Activated effector memory CD4-positive, alpha-beta T cell treated with Interleukin-2 at 50 U/mL for 16 hours (primary cell): ENCODE measurements at places on chromosomes 6 and 20.

- no peak for DNase-seq
Observed at GRCh38 chr6:106199331-106199730, 113.2 kb downstream of the PRDM1 start.

- DNase-seq, result no peak
Observed at GRCh38 chr6:6685249-6686040, 96.9 kb downstream of the LY86 start.

- no peak for DNase-seq
Observed at GRCh38 chr6:169250660-169251059, 3.0 kb downstream of the THBS2 start.

DNA sequence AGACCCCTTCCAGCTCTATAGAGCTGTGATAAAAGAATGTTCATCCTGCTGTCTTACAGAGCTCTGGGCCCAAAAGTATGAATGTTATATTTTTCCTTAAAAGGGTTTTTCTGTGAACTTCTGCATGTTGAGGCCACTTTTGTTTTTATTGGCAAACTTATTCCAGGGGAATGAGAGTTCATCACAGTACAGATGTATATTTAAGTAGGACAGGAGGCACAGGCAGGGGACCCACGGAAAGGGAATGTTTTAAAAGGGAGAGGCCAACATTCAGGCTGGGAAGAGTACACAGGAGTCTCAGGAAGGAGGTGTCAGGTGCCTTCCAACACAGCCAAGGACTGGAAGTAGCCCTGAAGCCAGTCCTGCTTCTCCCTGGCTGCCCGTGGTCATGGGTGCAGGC lies 148.4 kb downstream of the EYA2 start:
- no peak for DNase-seq

DNA sequence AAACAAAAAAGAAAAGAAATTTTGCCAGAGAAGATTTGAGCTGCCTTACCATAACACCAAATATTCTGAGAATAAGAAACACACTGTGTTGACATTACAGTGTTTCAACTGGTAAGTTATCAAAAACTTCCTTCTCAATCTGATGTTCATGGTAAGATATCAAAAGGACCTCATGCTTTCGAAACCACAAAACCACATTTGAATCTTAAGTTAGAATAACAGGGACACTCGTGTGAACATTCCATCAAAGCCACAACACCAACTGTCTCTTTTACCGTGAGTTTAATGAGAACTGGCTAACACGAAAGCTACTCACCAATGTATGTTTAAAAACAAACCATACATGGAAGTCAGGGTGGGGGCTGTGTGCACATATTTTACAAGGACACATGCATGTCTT lies 73.0 kb upstream of the OPRM1 start:
- no peak for DNase-seq

- DNase-seq, result no peak
Observed at GRCh38 chr6:35590622-35591066, 77.9 kb upstream of the TULP1 start.

GRCh38 chr6:76682842-76683241 lies 610.4 kb upstream of the IMPG1 start:
- DNase-seq, result no peak

GRCh38 chr6:27518881-27519795 lies 46.2 kb upstream of the ZNF184 start:
- DNase-seq, result peak; percentile 29

DNA sequence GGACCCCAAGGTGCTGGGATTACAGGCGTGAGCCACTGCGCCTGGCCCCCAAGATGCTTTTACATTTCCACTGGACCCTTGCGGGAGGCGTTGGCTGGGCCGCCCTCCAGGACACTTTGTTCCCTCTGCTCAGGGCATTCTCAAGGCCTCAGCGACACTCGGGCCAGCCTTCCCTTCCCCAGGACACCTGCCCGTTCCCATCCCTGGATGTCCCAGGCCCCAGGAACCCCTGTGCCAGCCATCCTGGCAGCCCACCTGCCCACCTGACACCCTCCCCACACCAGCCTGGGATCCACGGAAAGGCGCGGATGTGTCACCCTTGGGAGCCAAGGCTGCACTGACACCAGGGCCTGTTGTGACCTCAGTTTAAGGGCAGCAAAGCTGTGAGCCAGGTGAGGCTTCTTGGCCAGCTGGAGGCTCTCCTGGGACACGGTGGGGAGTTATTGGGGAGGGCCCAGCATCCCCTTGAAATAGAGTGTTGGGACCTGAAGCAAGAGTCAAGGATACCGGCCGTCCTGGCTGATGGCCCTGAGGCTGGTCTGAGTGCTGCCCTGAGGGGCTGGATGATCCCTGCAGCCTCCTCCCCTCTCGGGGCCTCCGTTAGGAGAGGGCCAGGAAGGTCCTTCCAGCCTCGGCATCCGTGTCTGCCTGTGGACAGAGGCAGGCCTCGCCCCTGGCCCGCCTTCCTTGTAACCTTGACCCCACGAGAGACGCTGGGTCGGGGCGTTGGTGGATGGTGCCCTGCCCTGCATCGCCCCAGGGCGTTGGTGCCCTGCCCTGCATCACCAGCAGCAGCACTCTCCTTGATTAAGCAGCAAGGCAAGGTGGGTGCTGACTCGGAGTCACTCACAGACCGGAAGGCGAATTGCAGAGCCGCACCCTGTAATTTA lies 84.2 kb upstream of the BHLHE23 start:
- DNase-seq, result no peak

DNA sequence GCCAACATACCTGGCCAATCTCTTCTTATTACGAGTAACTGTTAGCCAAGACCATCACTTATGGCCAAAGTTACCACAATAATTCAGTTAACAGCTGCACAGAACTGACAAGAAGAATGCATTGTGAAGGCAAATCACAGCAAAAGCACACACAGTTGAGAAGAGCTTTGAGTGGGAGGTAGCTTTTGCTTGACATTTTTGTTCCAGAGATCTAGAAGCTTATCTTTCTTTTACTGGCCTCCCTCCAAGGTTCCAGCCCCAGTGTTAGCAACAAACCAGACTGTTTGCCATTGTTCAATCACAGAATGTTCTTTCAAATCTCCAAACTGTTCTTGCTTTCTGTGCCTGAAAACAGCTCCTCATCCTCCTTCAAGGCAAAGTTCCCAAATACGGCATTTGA lies 35.9 kb upstream of the IRAK1BP1 start:
- DNase-seq, result no peak

DNA sequence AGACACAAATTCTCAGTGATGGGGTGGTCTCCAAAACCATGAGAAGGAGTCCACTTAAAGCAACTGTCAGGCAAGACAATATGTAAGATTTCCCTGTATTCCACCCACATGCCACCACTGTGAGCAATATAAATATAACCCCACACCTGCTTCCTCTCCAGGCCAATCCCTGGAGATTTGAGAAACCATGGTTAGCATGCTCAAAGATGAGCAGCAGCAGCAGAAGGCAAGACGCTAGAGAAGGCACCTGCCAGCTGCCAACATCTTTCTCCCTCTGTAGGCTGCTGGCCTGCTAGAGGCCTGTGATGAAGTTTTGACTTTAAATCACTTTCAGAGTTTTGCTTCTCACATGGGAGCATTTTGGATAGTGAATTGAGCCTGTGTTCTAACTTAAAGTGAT lies 7.9 kb upstream of the SOD2 start:
- DNase-seq, result no peak

DNA sequence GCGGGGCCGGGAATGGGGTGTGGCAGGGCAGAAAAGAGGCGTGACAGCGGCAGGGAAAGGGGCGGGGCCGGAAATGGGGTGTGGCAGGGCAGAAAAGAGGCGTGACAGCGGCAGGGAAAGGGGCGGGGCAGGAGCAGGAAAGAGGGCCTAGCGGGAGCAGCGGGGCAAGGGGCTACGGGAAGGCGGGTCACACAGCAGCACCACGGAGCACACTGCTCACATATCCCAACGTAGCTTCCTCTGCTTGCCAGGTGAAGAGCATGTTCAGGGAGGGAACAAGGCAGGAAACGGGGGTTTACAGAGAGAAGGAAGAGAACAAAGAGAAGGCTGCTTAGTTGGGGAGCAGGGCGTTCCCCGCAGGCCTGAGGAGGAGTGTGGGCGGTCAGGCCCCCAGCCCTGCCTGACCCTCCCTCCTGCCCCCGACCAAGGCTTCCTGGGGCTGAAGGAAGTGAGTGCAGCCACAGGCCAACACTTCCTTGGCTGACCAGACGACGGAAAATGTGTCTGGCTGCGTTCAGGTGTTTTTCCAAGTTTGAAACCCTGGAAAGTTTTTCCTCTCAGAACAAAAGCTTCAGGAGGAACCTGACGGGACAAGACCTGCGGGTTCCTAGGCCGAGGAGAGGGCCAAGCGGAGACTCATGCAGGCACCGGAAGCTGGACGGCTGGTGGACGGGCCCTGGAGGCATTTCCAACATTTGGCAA lies 13.8 kb downstream of the UCKL1 start:
- DNase-seq, result peak; percentile 39

DNA sequence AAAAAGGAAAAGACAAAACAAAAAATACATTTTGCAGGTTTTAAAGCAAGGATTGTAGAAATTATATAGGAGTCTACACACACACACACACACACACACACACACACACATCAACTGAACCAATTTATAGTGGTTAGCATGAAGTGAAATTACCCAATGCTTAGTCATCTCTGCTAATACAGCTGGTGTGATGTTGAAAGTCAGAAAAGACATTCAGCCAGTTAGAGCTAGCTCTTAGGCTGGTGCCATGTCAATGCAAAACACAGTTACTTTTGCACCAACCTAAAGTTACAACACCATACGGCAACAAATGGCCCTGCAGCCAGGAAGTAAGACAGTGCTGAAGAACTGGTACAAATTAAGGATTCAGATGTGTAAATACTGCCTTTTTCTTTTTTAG lies 15.2 kb downstream of the FAM210B start:
- no peak for DNase-seq

GRCh38 chr6:25869840-25870239 lies 4.2 kb downstream of the SLC17A3 start:
- DNase-seq, result no peak

GRCh38 chr6:146595972-146596731 lies 2.6 kb upstream of the ADGB start:
- no peak for DNase-seq

- DNase-seq, result no peak
Observed at GRCh38 chr6:98971303-98971702, 23.6 kb upstream of the FBXL4 start.

DNA sequence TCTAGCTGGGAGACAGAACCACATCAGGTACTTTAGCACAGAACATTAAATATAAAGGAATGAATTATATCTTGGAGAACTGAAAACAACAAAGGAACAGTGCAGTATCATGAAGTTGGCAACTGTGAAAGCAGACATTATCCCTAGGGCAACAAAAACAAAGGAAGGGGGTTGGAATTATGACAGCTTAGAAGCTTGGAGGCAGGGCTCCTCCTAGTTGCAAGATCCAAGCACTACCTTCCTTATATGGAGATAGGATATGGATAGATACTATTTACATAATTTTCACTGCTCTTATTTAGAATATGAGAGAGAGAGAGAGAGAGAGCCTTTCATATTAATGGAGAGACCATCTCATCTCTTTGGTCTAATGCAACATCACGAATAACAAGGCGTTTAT lies 27.0 kb downstream of the TMEM14A start:
- no peak for DNase-seq

DNA sequence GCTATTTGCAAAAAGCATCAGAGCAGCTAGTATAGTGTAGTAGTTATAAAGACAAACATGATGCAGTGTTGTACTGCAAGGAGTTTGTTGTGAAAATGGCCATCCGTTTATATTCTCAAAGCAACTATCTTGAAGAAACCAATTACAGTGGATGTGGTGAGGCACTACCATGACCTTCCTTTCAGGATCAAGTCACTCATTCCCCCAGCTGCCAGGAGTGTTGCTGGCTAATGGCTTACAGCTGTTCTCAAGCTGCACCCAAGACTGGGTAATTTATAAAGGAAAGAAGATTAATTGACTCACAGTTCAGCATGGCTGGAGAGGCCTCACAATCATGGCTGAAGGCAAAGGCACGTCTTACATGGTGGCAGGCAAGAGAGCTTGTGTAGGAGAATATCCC lies 29.0 kb downstream of the ADGRF4 start:
- no peak for DNase-seq

- no peak for DNase-seq
Observed at GRCh38 chr6:147821295-147821897, 312.9 kb downstream of the SAMD5 start.

DNA sequence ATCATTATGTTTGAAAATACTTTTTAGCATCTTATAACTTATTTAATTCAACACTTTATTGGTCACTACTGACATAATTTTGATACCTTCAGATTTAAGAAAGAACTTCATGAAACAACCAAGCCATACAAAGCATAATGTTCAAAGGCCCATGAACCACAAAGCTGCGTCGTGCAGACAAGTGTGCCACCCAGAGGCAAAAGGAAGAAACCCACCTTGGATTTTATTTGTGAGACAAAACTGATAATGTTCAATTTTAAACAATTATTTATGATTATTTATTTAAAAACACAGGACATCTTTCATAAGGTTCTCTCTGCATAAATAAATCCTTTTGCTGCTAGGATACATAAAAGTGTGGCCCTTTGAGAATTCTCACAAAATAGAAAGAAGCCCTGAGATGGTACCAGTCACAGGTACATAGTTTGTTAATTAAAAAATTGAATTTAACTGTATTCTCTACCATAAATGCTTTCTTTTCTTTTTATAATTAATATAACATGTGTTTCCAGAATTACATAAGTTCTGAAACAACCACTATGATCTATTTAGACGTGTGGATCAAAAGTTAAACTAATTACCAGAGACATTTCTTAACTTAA lies 143.7 kb downstream of the RALGAPA2 start:
- DNase-seq, result no peak

DNA sequence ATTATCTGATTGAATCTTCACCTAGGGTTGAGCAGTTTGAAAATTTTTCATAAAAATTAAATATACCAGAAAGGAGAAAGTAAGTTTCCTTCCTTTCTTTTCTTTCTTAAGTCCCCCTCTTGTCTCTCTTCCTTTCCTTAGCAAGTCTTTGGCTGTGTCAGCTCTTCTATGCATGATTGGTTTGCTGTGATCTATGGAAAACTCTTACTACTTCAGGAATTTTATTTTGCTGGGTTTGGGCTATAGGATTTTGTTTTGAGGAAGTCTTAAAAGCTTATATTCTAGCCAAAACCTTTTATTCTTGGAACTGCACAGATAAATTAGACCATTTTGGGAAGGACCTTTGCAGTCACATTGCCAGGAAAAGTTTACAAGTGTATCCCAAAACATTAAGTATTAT lies 173.4 kb upstream of the CITED2 start:
- no peak for DNase-seq

DNA sequence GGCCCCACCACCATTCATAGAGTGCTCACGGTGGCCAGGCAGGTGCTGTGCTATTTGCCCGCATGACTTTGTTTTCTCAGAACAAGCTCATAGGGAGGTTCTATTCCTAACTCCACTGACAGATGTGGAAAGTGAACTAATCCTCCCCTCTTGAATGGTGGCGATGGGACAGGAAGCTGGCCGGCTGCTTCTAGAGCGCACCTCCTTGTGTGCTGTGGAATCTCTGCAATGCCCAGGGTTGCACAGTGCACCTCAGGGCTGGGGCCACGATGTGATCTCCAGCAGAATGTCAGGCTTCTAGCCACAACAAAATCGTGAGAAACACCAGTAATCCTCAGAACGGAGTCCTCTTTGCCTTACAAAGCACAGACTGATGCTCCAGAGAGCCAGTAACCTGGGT lies 53.8 kb upstream of the SLC22A23 start:
- no peak for DNase-seq
